ENCODE measurements at places on chromosomes 13 and 19.

GRCh38 chr19:36436531-36436930 lies 18.1 kb upstream of the ZFP82 start:
- DNase-seq = no peak

- DNase-seq = no peak
These were observed 231.8 kb downstream of the SHISA2 start for GRCh38 chr13:25819856-25820530.

GRCh38 chr19:56367829-56368711 lies 25.3 kb downstream of the ZNF582 start:
- DNase-seq = peak; percentile 75

- DNase-seq = no peak
These were observed 496.4 kb downstream of the LMO7 start for GRCh38 chr13:76132532-76132931.

- DNase-seq = no peak
These were observed 20.3 kb downstream of the ZNF420 start for GRCh38 chr19:37098570-37098969.

- peak; percentile 27 for DNase-seq
These were observed 7.8 kb upstream of the LYPD5 start for GRCh38 chr19:43809762-43810696.

- DNase-seq = peak; percentile 5
These were observed 95.5 kb downstream of the ANKRD10 start for GRCh38 chr13:110819203-110820014.

GRCh38 chr19:55096061-55096701 lies 20.5 kb downstream of the EPS8L1 start:
- DNase-seq = no peak

- no peak for DNase-seq
These were observed 43.1 kb downstream of the B3GLCT start for GRCh38 chr13:31242916-31243315.

DNA sequence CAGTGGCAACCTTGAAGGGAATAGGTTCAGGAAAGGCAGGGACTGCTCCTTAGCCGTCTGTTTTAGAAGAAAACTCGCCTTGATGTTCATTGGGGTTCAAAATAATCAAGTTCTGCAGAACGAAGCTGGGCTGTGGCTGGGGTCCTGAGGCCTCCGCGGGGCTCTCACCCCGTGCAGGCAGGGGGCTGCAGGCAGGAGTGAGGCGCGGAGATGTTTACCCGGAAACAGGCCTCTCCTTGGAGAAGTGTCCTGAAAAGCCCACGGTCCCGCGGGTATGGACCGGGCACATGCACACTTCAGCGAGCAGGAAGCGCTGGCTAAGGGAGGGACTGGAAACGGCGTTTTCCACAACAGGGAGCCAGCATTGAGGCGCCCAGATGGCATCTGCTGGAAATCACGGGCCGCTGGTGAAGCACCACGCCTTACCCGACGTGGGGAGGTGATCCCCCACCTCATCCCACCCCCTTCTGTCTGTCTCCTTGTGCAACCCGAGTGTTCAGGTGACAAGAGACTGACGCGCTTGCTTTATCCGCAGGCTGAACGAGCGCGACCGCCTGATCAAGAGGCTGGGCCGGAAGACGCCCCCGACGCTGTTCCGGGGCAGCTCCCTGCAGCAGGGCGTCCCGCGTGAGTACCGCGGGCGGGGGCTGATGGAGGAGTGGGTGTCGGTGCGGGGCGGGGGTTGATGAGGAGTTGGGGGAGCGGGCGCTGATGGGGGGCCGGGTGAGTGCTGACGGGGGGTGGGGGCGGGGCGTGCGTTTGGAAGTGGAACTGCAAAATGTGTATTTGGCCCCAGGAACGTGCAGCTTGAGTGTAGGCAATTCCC lies 39.6 kb downstream of the SHISA2 start:
- DNase-seq = no peak

DNA sequence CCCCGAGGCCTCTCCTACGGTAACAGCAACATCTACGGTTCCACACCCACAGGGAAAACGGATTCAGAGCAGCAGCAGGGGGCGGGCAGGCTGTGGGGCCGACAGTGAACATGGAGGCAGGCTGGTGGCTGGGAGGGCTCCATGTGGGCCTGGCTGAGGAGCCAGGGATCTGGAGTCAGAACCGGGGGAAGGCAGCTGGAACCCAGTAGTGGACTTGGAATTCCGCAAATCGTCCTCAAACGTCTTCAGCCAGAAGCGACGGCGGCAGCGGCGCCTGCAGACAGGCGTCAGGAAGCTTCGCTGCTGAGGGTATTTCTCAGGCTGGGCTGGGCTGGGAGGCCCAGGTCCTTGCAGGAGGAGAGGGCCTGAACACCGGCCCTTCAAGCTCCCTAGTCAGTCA lies 1.8 kb downstream of the TMEM86B start:
- no peak for DNase-seq

DNA sequence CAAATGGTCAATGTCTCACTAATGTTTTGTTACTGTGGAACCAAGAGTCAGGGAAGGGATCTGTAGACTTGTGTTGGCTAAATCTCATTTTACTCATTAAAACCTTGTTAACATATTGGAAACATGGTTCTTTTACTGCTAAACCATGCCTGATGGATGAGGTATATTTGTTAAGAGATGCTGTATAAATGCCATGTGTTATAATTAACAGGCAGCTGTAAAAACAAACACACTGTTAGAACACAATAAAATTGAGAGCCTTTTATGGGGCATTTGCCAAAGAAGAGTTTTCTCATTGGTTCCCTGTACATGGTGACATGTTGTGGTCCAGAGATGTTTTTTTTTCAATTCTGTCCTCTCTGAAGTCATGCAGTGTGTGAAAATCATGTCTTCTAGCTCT lies 121.9 kb downstream of the ESD start:
- DNase-seq = no peak

GRCh38 chr13:51588406-51588949 lies 4.2 kb downstream of the WDFY2 start:
- DNase-seq = no peak

- no peak for DNase-seq
These were observed 56.8 kb upstream of the F7 start for GRCh38 chr13:113048766-113049165.

GRCh38 chr19:10321874-10322835 lies 6.3 kb upstream of the FDX2 start:
- DNase-seq = no peak

- DNase-seq = no peak
These were observed 28.2 kb downstream of the CKM start for GRCh38 chr19:45294291-45295029.

DNA sequence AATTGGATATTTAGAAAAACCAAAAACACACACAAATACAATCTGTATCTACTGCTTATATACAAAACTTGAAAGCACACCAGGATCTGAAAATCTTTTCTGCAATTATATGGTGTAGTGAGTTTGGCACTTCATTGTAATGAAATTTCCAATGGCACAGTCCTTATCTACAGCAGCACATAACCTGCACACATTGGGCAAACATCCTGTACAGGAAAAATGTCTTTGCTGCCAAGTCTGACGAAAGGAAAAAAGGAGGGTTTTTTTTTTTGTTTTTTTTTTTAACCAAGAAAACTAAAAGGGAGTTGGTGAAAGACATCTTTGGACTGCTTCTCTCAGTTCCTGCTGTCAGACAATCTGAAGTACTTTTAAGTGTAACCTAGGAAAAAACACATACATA lies 107.8 kb downstream of the FOXO1 start:
- no peak for DNase-seq

GRCh38 chr13:80083081-80083852 lies 257.7 kb downstream of the SPRY2 start:
- DNase-seq = no peak

DNA sequence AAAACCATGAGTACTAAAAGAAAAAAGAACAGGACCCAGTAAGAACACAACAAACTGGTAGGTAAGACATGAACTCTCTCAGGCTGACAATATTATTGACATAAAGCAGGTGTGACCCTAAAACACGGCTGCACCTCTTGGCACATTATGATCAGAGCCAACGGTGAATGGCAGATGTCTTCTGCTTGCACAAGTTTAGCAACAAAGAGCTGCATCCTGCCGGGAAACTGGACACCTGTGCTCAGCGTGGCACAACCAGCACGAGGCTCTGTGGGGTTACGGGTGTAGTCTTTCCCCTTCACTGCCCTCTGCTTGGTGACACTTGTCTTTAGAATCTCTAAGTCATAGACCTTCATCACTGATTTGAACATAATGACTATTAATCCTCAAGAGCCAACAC lies 97.9 kb downstream of the DOCK9 start:
- DNase-seq = no peak

- no peak for DNase-seq
These were observed 149.1 kb downstream of the KLF12 start for GRCh38 chr13:73984949-73985691.

GRCh38 chr13:67792151-67792676 lies 562.1 kb upstream of the PCDH9 start:
- no peak for DNase-seq

GRCh38 chr13:19864024-19864745 lies 736 bp upstream of the ZMYM5 start:
- no peak for DNase-seq

GRCh38 chr13:63025741-63026140 lies 1610.1 kb upstream of the PCDH20 start:
- DNase-seq = no peak

GRCh38 chr13:80547341-80547740 lies 206.4 kb upstream of the SPRY2 start:
- DNase-seq = no peak

Data from AG09309 (cell line).